ENCODE measurements at places on chromosomes 11 and 22.

DNA sequence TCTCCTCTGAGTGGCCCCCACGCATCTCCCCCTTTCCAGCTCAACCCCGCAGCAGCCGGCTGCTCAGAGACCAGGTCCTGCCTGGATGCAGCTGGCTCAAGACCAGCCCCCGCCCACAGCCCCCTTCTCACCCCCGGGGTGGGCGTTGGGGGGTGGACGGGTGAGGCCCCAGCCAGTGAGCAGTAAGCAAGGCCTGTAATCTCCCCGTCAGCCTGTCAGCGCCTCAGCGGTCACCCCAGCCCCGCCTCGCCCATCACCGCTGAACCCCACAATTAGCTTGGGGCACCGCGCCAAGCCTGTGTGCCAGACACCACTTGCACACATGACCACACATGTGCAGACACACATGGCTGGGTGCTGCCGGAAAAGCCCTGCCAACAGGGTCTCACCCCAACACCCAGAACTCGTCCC, 5.9 kb downstream of the PLXNB2 start:
- DNase-seq: no peak

GRCh38 chr11:36074941-36075431, 131.1 kb downstream of the LDLRAD3 start:
- no peak for DNase-seq

GRCh38 chr11:133942577-133942976, 14.2 kb downstream of the IGSF9B start:
- DNase-seq: no peak

DNA sequence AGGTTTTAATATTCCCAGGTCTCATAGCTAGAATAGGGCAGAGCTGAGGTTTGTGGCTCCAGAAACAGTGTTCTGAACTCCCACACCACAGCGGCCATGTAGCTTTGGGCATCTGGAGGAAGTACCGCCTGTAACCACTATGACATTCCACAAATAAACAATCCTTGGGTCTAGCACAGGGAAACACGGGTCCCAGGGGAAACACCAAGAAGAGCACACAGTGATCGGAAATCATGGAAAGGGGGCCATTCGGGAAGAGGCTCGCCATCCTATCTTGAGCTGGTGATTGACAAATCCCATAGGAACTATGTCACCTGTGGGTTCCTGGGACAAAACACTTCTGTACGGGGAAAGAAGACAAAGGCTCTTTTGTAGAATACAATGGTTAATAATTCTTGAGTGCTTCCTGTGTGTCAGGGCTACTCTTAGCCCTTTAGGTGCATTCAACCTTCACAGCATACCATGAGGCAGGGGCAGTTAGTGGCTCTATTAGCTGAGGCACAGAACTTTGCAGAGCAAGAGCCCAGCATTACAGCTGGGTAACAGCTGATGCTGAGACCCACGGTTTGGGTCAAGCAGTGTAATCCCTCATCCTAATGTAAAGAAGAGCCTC, 514.2 kb downstream of the NTM start:
- DNase-seq: no peak

- DNase-seq: no peak
These were observed 4.3 kb upstream of the APOBEC3A start for GRCh38 chr22:38953091-38953490.

GRCh38 chr11:134666273-134667174, 254.5 kb upstream of the B3GAT1 start:
- no peak for DNase-seq

DNA sequence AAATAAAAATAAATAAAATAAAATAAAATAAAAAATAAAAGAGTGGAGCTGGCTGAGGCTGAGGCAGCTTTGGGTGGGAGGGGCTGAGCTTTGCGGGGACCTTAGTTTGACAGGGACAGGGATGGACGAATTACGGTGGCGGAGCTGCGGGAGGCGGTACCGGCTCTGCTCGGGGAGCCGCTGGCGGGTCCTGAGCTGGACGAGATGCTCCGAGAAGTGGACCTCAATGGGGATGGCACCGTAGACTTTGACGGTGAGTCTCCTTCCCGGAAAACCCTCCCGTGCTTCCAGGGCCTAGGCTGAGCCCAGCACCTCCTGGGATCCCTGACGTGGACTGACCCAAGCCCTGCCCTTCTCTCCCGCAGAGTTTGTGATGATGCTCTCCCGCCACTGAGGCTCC, 3.1 kb downstream of the CABP4 start:
- no peak for DNase-seq

DNA sequence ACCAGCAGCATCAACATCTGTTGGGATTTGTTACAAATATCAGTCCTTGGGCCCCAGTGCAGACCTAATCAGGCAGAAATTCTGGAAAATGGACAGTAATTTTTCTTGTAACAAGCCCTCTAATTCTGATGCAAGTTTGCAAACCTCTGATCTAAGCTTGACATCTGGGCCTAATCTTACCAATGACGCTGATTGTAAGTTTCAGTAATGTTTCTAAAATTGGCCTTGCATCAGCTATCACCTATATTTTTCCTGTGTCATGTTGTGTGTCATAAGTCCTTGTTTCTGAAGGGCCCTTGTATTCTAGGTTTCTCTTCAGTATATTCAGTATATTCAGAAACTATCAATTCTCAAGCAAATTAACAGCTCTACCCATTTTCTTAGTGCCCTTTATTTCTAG, 36.4 kb downstream of the ZNF215 start:
- no peak for DNase-seq

DNA sequence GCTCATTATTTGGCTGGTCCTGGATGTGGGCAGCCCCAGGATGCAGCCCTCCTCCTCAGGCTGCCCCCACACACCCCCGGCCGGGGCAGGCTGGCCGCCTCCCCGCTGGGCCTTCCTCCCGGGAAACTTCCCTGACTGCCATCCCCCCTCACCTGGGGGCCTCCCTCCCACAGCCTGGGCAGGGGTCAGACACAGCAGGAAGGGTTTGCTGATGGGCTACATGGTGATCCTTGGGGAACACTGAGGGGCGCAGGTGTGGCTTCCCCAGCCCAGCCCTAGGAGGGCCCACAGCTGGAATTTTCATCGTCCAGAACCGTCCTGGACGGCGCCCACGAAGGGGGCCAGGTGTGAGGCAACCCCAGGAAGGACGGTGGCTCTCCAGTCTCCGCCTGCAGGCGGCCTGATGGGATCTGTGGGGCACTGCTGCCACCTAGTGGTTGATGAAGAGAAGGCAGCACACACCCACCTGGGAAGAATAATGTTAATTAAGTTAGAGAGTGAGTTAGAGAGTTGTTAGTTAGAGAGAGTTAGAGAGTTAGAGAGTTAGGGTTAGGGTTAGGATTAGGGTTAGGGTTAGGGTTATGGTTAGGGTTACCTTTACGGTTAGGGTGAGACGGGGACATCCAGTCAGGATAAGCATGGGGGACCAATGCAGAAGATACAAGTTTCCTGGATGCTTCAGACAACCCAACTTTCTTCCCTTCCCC, 75.9 kb upstream of the PRR5 start:
- peak; percentile 42 for DNase-seq

DNA sequence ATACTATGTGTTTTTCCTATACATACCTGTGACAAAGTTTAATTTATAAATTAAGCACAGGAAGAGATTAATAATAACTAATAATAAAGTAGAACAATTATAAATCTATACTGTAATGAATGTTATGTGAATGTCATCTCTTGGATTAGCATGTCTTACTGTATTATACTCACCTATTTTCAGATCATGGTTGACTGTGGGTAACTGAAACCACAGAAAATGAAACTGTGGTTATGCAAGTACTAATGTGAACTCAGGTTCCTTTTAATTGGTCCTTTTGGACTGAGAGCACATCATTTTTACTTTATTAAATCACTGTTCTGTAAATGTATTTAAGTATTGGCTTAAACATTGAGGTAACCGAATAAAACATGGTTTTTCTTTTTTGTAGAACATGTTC, 108.8 kb downstream of the PPP6R3 start:
- no peak for DNase-seq

DNA sequence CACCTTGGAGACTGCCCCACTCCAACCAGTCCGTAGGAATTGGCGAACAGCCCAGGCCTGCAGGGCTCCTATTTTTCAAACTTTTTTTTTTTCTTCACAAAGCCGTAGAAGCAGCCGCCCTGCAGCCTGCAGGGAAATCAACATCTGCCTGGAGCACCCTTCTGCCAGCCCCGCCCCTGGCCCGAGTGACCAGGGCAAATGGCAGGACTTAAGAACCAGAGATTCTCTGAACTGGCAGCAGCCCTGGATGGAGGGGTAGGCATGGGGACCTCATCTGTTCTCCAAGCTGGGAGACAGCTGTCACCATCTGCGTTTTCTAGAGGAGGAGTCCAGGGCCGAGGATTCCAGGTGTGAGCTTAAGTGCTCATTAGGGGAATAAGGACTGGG, 5.6 kb downstream of the SCN2B start:
- no peak for DNase-seq

DNA sequence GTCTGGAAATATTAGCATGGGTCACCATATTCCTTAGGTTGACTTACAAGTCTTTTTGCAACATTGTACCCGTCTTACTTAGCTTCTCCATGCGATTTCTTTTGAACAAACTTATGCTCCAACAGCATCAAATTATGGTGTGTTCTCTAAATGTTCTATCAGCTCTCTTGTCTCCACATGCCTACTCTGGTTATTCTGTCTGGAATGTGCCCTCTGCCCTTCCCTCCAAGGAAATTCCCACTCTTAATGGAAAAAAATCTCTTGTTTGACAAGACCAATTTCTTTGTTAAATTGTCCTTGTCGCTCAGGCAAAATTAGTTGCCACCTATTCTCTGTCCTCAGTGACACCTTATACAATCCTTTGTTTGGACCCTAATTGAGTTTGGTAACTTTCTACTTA, 522.8 kb upstream of the LUZP2 start:
- no peak for DNase-seq

DNA sequence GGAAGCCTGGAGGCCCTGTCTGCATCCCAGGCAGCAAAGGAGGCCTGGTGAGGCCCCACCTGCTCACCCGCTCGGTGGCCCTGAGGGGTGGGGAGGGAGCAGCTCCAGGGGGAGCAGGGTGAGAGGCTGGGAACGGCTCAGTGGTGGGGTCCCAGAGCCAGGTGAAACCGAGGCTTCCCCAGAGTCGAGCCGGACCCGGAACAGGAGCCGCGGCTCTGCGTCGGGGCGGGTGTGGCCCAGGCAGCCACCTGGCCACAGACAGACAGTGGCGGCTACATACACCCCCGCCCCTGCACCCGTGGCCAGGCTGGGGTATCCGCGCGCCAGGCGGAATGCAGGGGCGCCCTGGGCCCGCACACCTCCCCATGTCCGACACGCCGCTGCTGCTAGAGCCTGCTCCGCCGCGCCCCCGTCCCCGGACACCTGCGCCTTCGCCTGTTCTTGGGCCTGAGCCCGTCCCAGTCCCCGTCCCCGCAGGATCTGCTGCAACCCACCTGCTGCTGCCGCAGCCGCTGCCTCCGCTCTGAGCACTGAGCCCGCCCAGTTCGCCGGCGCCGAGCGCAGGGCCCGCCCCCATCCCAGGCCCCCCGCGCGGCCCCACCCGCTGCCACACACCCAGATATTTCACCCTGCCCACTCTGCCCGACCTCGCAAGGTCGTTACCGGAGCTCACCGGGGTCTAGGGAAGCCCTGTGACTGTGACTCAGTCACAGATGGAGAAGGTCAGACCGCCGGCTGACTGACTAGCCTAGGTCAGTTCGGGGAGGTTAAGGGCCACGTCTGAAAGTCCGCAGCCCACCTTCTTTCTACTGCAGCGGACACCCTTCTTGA, at the start of gene SLC7A4:
Gene SLC7A4 (minus strand): TSS at position 525 of the 831 bp plus-strand sequence. CDS start 749 bp downstream, outside the sequence.
- DNase-seq: no peak

DNA sequence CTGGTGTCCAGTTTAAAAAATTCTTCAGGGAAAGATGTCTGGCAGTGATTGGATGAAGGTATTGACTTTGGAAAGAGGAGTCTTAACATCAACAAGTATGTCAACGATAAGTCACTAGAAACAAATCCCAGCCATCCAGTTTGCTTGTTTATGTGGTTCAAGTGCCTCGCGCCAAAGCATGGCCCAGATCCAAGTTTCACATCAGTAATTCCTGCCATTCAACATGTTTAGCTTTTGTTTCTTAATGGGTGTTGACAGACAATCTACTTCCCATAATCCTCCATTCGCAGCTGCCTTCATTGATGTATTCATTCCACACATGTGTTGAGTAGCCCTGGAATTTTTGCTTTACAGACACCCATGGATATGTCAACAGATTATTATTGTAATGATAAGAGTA, 77.8 kb downstream of the UBASH3B start:
- no peak for DNase-seq

- no peak for DNase-seq
These were observed 1249.5 kb downstream of the FAM181B start for GRCh38 chr11:81484196-81484595.

DNA sequence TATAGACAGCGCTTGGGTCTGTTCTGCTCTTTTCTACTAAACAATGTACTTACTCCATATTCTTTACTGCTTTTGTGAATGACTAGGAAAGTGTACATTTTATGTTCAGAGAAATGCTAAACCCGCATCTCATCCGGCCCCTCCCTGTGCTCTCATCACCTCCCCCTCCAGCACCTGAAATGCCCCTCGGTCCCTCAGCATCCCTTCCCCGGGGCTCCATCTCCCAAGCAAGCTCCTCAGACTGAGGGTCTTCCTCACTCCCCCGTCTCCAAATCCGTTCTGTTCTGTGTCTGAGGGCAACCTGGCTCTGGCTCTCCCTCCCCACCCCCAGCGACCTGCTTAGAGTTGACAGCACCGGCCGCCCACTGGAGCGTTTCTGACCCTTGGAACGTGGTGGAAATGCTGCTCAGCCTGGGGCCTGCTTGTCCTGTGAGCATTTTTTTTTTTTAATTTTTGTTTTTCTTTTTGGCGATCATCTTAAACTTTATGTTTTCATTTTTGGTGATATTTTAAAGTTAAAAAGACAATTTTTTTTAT, 1.4 kb downstream of the SELENOO start:
- DNase-seq: no peak

- DNase-seq: peak; percentile 41
These were observed 10.7 kb upstream of the CTSF start for GRCh38 chr11:66579017-66579606.

DNA sequence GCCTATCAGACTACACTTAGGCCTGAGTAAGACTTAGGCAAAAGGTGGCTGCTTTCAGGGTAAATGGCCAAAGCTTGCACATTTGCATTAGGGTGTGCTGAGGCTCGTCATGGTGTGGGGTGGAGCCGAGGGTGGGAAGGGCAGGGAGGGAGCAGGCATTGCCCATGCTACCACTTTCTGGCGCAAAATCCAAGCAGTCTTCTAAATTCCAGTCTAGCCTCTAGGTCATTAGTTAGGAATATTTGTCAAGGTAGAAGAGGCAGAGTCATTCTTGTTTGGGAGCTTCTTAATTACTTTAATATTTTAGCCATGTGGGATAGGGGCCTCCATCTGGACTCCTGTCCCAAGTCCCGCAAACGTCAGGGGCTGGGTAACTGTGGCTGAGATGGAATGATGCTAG, 28.6 kb downstream of the SCUBE1 start:
- no peak for DNase-seq
